ENCODE measurements at places on chromosomes 16 and 17.

- no peak for DNase-seq
Measured at GRCh38 chr17:19756546-19756945, 8.4 kb upstream of the ALDH3A1 start.

DNA sequence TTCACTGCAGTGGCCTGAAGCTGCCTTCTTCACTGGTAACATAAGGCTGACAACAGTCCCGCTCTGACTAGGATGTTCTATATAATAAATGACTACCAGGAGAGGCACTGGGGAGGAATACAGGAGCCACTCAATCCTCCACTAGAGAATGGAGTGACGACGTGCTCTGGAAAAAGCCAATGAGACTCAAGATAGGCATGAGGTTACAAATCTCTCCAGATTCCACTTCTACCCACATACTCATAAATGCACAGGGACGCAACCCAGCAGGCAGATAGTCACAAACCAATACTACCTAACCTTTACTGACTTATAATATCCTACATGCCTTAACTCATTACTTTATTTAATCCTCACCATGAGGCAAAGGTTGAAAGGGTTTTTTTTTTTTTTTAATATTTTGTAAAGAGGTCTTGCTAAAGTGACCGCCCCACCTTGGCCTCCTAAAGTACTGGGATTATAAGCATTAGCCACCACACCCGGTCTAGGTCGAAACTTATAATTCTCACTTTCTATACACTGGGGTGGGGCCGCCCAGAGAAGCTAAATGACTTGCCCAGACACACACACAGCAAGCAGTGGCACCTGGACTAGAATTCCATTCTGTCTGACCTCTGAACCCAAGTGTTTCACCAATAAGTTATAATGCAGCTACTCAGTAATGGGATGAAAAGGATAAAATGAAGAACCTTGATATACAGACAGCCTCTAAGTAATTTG, 33.7 kb downstream of the TOM1L2 start:
- DNase-seq, result no peak

GRCh38 chr16:15575293-15576049, 67.5 kb downstream of the MARF1 start:
- no peak for DNase-seq

- DNase-seq, result no peak
Measured at GRCh38 chr16:15532825-15533224, 98.4 kb downstream of the BMERB1 start.

DNA sequence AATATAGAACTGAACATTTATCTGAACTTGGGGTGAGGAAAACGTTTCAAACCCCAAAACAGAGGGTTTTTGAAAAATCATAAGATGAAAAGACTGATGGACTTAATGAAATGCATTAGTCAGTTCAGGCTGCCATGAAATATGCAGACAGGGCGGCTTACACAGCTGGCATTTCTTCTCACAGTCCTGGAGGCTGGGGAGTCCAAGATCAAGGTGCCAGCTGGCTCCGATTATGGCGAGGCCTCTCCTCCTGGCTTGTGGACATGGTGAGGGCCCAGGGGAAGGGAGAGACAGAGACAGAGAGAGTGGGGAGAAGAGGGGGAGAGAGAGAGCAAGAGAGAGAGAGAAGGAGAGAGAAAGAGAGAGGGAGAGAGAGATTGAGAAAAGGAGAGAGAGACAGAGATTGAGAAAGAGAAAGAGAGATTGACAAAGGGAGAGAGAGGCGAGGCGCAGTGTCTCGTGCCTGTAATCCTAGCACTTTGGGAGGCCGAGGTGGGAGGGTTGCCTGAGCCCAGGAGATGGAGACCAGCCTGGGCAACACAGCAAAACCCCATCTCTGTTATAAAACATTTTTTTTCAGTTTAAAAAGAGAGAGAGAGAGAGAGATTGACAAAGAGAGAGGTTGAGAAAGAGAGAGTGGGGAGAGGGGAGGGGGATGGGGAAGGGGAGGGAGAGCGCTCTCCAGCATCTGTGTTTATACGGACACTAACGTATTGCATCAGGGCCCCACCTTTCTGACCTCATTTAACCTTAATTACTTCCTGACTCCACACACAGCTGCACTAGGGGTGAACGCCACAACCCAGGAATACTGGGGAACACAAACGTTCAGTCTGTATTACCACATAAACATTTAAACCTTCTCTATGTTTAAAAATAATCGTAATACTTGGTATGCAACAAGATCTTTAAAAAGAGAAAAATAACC, 24.6 kb upstream of the RPH3AL start:
- no peak for DNase-seq

DNA sequence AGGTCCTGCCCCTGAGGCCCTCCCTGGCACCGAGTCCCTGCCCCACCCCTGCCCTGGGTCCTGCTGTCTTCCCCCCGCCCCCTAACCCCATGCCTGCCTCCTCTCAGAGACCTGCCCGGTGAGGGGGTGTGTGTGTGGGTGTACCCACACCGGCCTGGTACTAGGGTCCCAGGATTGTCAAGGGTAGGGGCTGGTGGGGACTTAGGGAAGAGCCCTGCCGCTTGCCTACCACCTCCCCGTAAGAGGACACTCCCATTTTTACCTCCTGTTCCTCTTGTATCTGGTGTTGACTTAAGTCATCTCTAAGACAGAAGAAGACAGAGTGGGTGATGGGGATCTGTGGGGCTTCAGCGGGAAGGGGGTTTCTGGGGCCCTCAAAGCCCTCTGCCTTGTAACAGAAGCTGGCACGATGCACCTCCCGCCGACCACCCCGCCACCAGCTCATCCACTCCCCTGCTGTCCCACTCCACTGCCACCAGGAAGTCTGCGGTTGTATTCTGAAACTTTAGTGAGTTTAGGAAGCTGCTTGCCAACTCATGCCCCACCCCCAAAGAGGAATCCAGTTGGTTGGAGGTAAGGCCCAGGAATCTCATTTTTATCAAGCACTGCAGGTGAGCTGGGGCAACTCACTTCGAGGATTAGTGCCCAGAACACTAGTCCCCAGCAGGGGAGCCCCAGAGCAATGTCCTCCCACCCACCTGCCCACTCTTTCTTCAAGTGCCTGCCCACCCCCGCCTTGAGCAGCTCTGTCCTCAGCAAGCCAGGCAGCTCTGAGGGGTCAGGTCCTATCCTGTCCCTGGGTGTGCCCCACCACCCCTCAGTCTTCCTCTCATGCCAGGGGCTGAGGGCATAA, 5.6 kb downstream of the SPATA32 start:
- no peak for DNase-seq

GRCh38 chr17:71548540-71549190, 572.2 kb upstream of the SOX9 start:
- DNase-seq, result no peak

GRCh38 chr16:88465387-88465983, 12.4 kb downstream of the ZFPM1 start:
- no peak for DNase-seq

- no peak for DNase-seq
Measured at GRCh38 chr16:63201851-63202250, 1165.6 kb upstream of the CDH8 start.

- no peak for DNase-seq
Measured at GRCh38 chr17:68600067-68600930, 868 bp downstream of the FAM20A start.

- no peak for DNase-seq
Measured at GRCh38 chr17:55458978-55459377, 37.3 kb upstream of the MMD start.

- DNase-seq, result no peak
Measured at GRCh38 chr17:43574348-43574747, 28.2 kb upstream of the ETV4 start.

DNA sequence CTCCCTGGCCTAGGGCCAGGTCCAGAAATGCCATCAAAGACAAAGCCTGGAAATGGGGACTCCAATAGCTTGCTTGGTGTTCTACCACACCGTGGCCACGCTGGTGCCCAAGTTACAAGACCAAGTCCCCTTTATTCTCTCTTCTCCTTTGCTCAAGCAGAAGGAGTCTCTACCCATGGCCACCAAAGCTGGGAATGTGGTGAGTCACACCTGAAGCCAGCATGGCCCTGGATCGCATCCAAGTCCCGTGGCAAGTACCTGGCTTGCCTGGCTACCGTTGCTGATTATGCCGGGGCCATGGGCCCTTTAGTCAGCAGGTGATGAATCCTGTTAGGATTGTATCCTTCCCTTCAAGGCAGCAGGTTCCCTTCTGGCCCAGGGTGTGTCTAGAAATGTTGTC, 260.0 kb downstream of the HAPSTR1 start:
- no peak for DNase-seq

DNA sequence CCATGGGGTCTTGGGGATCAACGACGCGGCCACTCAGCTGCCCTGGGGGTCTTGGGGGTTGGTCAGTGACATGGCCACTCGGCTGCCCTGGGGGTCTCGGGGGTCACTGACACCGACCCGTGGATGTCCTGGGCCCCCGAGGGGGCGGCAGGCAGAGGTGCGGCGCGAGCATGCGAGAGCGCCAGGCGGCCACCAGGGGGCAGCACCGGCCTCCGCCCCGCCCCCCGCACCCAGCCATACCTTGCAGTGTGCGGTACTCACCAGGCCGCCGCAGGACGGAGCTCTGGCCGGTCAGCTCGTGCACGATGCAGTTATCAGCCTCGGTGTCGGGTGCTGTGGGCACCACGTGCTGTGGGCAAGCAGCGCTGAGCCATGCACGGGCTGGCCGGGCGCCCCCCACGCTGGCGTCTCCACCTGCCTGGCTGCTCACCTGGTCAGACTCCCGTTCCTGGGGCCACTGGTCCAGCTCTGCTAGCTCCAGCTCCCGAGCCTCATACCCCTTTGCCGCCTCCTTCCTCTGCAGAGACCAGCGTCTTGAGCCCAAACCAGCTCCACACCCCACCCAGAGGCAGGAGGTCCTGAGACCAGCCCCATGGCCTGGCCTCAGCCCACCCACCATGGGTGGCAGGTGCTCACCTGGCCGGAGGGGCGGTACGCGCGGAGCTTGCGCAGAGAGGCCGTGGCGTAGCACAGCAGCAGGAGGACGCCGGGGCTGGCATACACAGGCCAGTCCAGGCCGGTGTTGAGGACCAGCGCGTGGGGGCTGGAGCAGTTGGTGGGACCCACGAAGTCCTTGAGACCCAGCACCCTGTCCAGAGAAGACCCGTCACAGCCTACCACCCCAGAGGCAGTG, 31.2 kb downstream of the CTU2 start:
- DNase-seq, result no peak

GRCh38 chr17:44794851-44795413, 35.2 kb downstream of the GJC1 start:
- DNase-seq, result no peak

DNA sequence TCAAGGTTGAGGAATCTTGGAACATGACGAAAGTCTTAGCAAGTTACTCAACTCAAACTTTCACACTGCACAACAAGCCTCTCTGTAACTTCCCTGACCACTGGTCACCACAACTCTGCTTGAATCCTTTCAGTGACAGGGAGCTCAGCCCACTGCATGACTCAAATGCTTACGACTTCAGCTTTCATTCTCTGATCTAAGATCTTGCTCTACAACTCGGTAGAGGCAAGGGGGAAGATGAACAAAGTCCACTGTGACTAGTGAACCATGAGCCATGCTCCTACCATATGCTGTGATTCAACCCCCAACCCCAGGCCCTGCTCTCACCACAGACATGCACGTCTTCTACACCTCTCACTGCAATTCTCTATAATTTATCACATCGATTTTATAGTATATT, 160.9 kb downstream of the SLC39A11 start:
- no peak for DNase-seq

GRCh38 chr17:11506635-11507034, 91.6 kb upstream of the DNAH9 start:
- DNase-seq, result no peak

DNA sequence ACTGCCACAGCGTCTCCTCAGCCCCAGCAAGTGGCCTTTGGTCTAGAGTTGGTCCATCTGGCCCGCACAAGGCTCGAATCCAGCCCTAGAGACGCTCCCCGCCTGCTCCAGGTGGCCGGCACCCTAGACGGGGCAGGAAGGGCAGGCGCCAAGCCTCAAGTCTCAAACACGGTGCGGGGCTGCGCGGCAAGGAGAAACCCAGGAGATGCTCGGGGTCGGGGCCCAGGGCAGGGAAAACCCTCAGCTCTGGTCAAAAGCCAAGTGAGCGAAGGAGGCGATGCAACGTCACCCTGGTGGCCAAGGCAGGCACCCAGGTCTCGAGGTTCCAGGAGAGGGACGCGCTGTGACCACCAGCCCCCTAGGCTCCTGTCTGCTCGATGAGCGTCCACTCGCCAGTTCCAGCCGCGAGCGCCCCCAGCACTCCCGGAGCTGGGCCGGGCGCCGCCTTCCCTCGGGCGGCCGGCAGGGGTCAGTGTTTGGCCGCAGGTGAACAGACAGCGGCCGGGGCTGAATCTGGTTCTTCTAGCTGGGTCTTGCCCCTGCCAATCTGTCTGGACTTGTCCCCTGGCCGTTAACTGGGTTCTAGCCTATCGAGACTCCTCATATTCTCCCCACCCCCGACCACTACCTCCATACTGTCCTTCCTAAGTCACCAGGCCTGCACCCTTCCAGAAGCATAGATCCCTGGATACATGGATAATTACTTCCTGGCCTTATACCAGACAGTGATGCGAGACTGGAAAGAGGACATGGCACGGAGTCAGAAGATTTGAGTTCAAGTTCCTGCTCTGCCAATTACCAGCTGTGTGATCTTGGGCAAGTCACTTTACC, 44.0 kb downstream of the PRAC1 start:
- DNase-seq, result no peak

DNA sequence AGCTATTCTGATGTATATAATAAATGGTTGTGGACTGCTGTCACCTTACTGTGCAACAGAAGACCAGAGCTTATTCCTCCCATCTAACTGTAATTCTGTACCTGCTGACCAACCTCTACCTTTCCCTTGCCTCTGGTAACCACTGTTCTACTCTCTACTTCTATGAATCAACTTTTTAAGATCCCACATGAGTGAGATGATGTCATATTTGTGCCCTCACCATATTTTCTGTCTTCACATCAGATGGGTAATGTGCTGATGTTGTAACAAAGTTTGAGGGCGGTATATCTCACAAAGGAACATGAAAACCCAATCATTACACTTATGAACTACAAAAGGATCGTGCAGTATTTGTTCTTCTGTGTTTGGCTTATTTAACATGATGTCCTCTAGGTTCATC, 16.8 kb downstream of the BRD7 start:
- DNase-seq, result no peak

- no peak for DNase-seq
Measured at GRCh38 chr17:28008513-28008912, 34.0 kb upstream of the NLK start.

DNA sequence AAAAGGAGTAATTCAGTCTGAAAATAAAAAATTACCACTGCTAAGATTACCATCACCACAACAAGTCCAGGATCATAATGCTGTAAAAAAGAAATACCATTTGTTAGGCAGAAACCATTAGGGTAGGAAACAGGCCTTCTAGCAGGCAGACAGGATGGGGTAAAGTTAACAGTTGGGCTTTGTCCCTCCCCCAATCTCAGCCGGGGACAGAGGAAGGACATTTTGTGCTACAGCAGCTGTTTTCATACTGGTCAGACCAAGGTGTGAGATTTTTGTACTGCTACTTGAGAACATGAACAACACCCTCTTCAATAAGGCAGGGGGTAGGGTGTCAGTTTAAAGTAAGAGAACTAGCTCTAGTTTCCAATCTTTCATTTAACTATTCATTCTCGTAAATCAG, 49.2 kb upstream of the ITGA2B start:
- DNase-seq, result no peak
